ENCODE measurements at places on chromosomes 7 and 10. TPM values are rescaled to one million over a fixed set of nuclear protein-coding genes. Genes with fewer than 3 reads are reported as not detected.

GRCh38 chr7:90166153-90166552 lies 11.9 kb downstream of the STEAP1 start:
- DNase-seq = no peak

DNA sequence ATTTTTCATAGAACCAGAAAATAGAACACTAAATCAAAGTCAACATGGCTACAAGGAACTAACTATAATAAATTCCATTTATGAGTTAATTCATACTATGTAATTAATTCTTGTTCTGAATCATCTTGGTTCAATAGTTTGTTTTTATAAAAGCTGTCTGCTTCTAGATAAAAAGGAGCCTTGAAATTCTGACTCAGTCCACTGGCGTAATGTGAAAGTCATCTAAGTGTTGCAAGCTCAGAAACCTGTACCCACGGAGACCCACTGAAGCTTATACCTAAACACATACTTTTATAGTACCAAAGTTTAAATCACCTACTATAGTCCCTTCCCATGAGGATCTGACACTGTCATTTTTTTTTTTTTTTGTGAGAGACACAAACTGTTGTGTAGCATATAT lies 489.4 kb downstream of the SEMA3D start:
- DNase-seq = peak; percentile 81

DNA sequence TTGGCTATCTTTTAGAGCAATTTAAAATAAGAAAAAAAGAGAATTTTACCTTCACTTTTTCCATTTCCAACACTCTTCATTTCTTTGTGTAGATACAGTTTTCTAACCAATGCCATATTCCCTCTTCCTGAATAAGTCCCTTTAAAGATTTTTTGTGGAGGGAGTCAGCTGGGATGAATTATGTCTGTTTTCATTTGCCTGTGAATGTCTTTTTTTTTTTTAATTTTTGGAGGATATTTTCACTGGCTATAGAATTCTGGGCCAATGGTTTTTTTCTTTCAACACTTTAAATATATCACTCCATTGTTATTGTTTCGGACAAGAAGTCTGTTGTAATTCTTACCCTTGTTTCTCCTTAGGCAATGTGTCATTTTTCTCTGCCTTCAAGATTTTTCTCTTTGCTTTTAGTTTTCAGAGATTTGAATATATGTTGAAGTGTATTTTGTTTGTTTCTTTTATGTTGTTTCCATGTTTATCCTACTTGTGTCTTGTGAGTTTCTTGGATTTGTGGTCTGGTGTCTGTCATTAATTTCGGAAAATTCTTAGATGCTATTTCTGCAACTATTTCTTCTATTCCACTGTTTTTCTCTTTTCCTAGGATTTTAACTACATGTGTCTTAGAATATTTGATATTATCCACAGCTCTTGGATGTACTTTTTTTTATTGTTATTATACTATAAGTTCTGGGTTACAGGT lies 20.0 kb upstream of the CXCL12 start:
- DNase-seq = no peak

The LBX1 gene
- total RNA-seq = 1.7 TPM

The TNRC18 gene
- total RNA-seq = 37.7 TPM

DNA sequence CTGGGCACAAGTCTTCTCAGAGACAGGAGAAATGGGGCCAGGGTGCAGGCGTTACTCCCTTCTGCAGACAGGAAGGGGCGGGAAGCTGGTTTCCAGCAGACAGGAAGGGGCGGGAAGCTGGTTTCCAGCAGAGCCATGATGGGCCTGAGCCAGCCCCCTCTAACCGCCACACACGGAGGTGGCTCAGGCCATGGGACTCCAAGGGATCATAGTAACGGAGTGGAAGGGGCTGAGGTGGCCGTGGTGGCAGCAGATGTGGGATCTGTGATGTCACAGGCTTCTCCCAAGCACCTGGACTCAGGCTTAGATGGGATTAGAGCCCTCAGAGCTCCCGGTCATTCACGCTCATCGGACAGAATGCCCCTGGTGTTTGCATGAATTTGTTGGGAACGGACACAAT lies 177.8 kb downstream of the USP6NL start:
- DNase-seq = no peak

DNA sequence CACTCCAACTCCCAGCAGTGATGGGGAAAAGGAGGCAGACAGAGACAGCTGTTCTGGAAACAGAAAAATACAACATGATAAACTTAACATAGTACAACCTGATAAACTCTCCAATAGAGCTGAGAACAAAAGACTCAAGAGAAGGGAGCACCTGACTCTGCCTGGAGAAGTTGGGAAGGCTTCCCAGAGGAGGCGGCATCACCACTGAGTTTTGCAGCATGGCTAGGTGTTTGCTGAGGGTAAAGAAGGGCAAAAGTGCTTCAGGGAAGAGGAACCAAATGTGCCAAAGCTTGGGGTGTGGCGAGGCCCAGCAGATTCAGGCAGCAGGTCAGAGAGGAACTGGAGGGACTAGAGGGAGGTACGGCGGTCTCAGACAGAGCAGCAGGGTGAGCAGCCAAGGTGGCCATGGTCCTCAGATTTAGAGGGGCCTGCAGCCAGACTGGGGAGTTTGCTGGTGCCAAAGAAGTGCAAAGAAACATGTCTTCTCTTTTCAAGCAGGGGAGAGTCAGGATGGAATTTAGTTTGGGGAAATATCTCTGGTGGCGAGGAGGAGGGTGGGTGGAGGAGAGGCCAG lies 119.9 kb upstream of the BTBD16 start:
- no peak for DNase-seq

- DNase-seq = no peak
Measured at GRCh38 chr10:26310361-26310760, 93.8 kb downstream of the GAD2 start.

The RET gene
- not detected for total RNA-seq

GRCh38 chr7:26013551-26014083 lies 138.4 kb upstream of the NFE2L3 start:
- DNase-seq = no peak

The MUC3A gene
- not detected for total RNA-seq

The PLEKHS1 gene
- total RNA-seq = not detected

The TSPAN13 gene
- total RNA-seq = 0.96 TPM

- no peak for DNase-seq
Measured at GRCh38 chr7:108135446-108136190, 5.5 kb upstream of the LAMB4 start.

DNA sequence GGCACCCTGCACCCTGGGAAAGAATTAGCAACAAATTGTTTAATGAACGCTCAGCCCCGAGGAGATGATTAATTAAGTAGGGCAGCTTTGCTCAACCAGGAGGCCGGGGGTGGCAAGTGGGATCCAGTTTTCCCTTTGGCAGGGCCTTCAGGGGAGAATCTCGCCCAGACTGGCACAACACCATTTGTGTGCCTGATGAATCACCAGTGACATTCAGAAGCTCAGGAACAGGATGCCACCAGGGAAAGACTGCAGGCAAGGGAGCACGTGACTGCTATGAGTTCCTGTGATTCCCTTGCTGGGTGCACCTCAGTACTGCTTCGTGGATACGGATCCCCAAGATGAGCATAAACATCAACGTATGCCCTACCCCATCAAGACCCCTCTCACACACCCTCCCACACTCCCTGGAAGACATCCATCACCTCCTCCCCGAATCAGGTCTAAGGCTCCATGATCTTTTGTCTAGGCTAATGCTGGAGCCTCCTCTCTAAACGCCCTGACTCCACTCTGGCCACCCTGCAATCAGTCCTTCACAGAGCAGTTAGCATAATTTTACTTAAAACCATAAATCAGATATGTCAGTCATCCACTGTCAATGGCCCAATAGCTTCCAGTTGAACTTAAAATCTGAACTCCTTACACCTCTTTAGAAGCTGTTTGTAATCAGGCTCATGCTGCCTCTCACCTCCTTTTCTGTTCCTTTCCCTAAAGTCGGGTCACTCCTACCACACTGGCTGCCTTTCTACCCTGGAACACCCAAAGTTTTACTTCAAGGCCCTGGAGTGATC lies 109.2 kb upstream of the AGK start:
- peak; percentile 19 for DNase-seq

DNA sequence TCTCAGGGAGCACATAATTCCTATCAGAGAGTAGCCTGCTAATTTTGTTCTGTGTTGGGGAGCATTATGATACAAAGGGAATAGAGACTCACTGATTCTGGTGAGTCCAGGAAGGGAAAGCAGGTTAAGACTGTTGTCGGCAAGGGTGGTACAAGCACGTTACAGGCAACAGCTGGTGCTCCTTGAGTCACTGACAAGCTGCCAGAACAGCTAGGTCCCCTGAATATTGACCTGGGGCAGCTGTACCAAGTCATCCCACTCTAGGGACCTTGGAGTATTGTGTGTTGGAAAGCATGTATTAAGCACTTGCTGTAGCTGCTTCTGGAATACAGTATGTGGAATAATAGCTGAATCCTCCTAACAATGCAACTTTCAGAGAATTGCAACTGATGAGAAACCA lies 37.0 kb upstream of the GLCCI1 start:
- peak; percentile 76 for DNase-seq

DNA sequence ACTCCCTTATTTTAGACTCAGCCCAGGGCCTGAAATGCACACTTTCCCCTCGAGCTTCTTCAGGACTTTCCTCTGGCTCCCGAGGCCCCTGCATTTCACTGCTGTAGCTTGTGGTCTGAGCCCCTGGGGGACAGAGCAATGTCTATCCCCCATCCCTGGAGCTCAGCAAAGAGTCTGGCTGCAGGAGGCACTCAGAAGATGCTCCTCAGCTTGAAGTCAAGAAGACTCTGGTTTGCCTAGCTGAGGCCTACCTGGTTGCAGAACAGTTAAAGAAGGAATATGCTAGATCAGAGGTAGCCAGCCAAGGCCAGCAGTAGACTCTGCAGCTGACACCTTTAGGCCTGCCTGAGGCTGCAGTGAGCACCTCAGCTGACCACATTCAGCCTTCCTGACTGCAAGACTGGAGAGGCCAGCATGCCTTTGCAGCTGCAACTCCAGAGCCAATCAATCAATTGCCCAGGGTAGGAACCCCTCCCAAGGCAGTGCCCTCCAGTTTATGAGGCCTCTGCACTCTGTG lies 36.9 kb upstream of the IKZF1 start:
- no peak for DNase-seq

The AEBP1 gene
- not detected for total RNA-seq

GRCh38 chr10:24806262-24806661 lies 82.6 kb upstream of the ARHGAP21 start:
- DNase-seq = no peak

DNA sequence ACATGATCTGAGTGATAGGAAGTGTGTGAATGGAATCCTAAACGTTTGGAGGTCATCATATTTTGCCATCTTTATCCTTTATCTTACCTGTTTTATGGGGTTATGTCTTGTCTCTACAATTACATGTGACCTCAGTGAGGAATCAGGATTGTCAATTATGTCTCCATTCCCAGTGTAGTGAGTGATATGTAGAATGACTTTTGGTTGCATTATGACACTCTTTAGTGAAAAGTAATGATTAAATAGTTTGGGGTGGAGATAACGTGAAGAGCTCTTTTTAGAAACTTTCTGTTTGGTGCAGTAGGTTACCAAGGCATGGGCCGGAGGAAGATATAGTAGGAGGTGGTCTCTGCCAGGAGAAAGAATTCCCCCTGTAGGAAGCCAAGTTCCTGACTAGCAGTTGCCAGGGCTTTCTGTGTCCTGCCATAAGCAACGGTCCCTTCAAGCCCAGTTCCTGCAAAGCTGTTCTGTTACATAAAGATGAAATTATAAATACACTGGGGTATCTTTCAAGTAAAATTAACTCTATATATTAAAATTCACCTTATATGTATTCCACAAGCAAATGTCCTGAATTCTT lies 228.2 kb downstream of the NSUN6 start:
- DNase-seq = no peak

DNA sequence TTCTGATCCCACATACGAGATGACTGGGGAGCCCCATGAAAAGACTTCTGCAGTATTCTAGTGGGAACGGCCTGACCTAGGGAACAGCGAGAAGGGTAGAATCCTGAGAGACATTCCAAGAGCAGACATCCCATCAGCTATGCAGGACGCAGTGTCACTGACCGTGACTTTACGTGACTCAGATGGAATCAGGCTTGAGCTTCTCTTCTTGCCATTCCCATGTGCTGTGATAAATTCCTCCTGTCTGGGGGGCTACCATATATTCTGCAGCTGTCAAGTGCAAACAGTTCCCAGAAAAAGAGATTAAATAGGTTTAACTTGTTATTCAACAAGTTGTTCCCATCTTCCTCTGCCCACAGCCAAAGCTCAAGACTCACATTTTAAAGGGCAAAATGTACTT lies 73.1 kb upstream of the PDE1C start:
- no peak for DNase-seq

DNA sequence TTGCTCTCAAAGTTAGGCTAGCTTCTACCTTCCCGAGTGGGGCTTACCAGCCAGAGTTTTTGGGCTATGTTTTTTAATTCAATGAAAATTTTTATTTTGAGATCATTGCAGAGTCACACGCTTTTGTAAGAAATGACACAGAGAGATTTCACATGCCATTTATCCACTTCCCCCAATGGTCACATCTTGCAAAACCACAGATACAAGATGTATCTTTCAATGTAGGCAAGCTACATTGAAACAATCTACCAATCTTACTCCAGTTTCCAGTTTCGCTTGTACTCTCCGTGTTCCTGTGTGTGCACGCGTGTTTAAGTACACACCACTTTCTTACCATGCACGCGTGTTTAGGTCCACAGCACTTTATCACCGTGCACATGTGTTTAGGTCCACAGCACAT lies 89.4 kb upstream of the LEP start:
- DNase-seq = no peak

DNA sequence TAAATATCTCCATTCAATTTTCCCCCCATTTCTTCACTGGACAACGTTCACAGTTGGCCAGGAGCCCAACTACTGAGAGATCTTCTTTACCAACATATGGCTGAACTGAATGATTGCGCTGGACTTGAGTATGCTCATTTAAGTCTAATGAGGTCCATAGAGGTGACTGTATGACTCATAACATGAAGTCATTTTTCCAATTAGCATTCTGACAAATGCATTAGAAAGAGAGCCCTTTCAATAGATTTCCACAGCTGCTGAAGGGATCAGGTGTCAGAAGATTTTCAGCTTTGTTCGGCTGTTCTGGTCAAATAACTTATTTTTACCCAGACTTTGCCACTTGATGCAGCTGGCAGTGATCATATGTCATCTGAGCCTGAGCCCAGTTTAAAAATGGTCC lies 438.0 kb downstream of the ETV1 start:
- peak; percentile 91 for DNase-seq

DNA sequence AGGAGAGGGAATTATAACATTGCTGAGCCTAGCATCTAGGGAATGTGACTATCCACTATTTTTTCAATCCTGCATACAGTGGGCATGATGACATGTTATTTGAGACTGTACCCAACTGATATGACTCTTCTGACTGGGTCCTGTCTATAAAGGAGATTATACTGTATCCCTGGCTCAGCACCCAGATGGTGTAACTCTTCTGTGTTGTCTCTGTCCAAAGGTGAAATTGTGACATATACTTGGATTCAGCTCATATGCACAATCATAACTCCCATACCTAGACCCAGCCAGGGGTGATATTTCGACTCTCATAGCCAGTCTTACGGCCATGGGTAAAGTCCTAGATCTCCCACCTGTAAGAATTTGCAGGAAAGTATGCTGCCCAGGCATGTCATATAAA lies 59.3 kb downstream of the ZNF736 start:
- no peak for DNase-seq

- no peak for DNase-seq
Measured at GRCh38 chr10:75922435-75922834, 491.0 kb downstream of the LRMDA start.

- no peak for DNase-seq
Measured at GRCh38 chr7:76234282-76234584, 32.5 kb downstream of the SRRM3 start.
